Mononuclear cell (primary cell): ENCODE measurements at places on chromosomes 4 and X. TPM values are rescaled to one million over a fixed set of nuclear protein-coding genes. Genes with fewer than 3 reads are reported as not detected.

NAA11 gene
- not detected for total RNA-seq

RASGEF1B gene
- total RNA-seq, result 270 TPM

DCLK2 gene
- total RNA-seq, result 0.31 TPM

HTN3 gene
- total RNA-seq, result not detected

SPANXA1 gene
- not detected for total RNA-seq

GBA3 gene
- 0.10 TPM for total RNA-seq

GPC3 gene
- total RNA-seq, result 0.31 TPM

CTAG1A gene
- not detected for total RNA-seq
